Pons (tissue), 1 donor: ENCODE measurements at places on chromosomes 2 and 18.

DNA sequence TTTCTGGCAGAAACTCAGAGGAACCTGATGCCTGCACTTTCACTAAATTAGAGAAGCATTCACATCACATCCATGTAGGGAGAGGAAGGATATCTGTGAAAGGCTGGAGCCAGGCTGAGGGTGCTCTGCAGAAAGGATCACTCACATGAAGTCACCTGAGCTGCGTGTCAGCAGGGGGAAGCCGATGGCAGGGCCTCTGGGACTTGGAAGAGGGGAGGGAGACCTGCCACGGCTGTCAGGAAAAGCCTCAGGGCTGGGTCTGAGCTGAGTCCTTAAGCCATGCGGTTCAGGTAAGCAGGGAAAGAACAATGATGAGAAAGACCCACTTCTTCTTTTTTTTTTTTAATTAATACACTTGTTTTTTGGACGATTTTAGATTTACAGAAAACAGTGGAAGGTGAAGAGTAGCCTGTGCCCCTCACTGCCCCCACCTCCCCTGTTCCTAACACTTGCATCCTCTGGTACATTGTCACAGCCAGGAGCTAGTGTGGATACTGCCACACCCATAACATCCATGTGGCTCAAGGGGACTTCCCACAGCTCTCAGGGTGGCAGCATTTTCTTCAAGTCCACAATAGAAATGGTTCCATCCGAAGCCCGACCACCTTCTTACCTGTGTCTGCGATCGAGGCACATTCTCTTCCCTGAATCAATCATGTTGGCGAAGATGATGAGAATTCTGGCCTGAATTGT lies 156.5 kb upstream of the TPO start:
- no peak for DNase-seq

DNA sequence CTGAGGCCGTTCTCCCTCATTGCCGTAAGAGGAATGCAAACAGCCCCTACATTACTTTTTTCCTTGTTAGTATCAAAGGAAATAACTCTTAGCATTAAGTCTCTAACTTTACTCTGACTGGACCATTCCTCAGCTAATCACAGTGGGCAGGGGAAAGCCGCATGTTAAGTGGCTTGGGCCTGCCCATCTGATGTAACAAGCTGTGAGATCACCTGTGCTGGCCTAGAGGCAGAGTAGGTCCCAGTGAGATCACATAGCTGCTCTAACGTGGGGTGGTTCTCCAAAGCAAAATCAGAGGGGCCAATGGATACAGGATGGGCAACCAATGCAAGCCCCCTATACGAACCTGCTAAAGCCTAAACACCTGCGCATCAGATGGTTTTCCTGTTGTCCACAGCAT lies 5.9 kb upstream of the MOCOS start:
- DNase-seq, result no peak

DNA sequence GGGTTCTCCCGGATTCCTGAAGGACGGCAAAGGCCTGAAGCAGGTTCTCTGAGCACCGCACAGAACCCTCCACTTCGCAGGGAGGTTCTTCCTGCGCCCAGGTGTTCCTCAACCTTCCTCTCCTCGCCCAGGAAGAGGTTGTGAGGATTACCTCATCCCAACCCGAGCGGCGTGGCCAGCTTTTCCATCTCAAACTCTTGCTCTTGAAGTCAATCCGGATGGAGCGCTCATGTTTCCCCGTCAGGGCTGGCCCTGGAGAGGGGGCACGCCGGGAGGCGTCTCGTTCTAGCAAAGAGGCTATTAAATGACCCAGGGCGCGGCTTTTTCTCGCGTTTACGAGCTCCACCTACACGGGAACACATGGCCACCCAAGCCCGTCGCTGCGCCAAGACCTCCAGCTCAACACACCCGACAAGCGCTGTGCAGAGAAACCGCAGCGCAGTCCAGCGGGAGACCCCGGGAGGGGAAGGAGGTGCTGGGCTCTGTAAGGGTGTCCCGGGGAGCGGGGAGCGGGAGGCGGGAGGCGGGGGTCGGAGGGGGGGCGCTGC lies 540 bp upstream of the RAB10 start:
- no peak for DNase-seq

- DNase-seq, result no peak
These were observed 325.5 kb downstream of the EN1 start for GRCh38 chr2:118521960-118522359.

- no peak for DNase-seq
These were observed 36.4 kb downstream of the PKDCC start for GRCh38 chr2:42084231-42084671.
